ENCODE measurements at places on chromosomes 3 and 15.

- DNase-seq = no peak
These were observed 22.1 kb downstream of the CNTN3 start for GRCh38 chr3:74592359-74592758.

DNA sequence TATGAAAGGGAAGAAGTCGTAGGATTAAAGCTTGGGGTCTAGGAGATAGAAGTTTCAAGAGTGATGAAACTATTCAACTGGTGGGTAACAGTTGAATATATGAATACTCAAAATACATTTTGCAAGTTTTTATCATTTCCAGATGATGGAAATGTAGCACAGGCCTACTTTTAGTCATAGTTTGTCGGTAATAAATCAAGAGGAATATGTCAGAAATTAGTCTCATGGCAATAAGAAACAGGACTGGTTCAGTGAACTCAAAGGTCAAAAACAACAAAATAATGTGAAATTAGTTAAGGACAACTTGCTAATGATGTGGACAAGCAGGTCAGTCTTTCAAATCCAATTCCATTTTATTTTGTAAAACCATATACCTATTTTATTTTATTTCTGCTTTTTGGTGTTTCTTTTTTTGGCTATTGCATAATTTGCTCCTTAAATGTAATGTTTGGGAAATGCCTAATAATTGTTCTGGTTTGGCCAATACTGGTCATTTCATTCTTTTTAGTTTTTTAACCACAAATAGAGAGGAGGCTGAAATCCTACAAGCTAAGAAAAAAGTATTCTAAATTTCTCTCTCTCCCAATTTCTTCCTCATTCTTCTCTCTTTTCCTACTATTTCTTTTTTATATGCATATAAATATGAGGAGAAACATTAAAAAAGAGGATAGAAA is 195.2 kb upstream of the ARHGEF26 start:
- DNase-seq = no peak

GRCh38 chr3:13851997-13852637 is 27.8 kb downstream of the WNT7A start:
- DNase-seq = no peak

DNA sequence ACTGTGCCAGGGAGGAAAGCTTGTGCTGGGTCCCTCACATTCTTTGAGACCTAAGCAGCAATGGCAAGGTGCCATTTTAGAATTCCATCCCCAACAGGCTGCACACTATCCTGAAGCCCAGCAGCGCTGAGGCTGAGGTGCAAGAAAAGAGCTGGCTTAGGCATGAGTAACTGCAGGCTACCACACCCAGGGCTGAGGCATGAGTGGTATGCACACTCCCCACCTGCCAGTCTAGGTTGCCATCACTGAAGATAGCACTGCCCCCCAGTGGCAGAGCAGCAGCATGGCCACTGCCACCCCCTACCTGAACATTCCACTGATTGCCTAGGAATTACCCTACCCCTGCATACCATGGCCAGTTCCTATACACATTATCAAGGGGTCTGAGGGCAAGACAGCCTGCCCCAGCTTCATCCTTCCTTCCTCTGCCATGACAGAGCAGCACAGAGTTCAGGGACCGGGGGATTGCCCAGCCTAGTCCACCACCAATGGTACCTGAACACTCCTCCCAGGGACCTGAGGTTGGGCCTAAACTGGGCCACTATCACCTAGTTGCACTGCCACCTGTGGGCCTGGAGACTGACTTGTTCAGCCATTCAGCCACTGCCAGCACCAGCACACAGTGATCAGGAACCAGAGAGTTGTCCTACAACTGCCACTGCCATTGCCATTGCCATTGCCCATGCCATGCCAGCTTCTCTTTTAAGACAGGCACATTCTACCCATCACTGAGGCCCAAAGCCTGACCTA is 129.8 kb downstream of the SATB1 start:
- DNase-seq = peak; percentile 10

GRCh38 chr3:53154881-53155285 is 6.1 kb upstream of the PRKCD start:
- no peak for DNase-seq

DNA sequence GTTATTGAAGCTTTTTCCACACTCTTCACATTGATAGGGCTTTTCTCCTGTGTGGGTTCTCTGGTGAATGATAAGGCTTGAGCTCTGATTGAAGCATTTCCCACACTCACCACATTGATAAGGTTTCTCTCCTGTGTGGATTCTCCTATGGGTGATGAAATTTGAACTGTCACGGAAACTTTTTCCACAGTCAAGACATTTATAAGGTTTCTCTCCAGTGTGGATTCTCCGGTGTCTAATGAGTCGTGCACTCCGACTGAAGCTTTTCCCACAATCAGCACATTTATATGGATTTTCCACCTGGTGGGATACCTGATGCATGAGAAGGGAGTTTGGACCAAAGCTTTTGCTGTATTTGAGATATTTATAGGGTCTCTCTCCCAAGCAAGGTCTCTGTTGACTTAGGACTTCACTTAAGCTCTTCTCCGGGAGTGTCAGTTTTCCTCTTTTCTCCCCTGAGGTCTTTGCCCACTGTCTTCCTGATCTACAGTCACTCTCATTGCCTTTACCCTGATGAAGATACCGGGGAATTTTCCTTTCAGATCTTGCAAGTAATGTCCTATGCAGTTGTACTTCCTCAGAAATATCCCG is 9.4 kb downstream of the ZSCAN29 start:
- DNase-seq = no peak

GRCh38 chr15:95262866-95263564 is 1031.7 kb downstream of the MCTP2 start:
- no peak for DNase-seq

- no peak for DNase-seq
These were observed 56.8 kb downstream of the PXYLP1 start for GRCh38 chr3:141288336-141288990.

DNA sequence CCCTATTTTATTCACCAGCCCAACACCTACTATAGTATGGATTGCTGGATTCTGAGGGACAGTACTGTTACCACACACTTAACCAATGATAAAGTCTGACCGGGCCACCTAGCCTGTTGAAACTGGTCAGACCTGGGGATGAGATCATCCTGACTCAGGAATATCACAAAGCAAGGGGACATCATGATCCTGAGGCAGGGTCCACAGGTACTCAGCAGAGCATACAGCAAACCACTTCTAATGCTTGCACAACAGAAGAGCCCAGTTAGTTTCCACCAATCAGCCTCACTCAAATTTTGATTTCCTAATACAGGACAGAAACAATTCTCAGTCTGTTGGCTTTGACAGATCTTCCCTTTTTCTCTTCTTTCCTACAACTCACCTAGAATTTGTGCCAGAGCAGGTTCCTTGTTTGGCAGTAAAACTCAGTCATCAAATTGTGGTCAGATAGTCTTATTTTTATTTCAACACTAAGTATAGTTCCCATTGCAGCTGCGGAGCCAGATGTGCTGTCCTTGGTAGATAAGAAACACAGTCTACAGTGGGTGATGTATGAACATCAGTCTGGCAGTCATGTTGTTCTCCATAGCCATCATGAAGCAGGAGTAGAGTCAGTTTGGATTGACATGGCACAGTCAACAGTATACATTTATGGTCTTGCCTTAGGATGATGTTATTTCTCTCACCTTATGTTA is 90.1 kb upstream of the PRR23C start:
- DNase-seq = no peak

GRCh38 chr15:80401456-80401855 is 2.7 kb upstream of the ARNT2 start:
- DNase-seq = no peak

DNA sequence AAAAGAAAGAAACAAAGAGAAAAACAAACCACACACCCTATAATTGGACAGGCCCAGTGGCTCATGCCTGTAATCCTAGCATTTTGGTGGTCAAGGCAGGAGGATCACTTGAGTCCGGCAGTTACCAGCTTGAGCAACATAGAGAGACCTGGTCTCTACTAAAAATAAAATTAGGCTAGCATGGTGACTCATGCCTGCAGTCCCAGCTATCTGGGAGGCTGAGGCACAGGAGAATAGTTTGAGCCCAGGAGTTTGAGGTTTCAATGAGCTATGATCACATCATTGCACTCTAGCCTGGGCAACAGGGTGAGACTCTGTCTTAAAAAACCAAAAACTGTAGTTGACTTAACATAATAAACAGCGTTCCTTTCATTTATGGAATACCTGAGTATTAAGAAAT is 72.3 kb upstream of the ST3GAL6 start:
- DNase-seq = no peak

DNA sequence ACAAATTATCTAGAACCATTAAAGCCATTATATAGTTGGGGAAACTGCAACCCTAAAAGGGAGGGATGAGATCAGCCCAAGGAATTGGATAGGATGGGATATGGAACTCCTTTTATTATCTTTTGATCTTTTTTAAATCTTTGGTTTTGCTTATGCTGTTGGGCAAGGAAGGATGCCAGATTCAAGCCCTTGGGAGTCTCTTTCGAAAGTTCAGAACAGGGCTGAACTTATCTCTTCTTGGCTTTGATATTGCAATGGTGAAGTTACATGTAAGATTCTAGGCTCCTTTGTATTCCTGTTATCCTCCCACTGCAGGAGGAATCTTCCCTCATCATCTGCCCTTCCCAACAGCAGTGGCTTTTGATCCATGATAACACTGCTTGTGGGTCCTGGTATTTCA is 10.0 kb upstream of the SLC22A13 start:
- DNase-seq = no peak

GRCh38 chr3:38454884-38455638 is 1.4 kb downstream of the ACVR2B start:
- no peak for DNase-seq

DNA sequence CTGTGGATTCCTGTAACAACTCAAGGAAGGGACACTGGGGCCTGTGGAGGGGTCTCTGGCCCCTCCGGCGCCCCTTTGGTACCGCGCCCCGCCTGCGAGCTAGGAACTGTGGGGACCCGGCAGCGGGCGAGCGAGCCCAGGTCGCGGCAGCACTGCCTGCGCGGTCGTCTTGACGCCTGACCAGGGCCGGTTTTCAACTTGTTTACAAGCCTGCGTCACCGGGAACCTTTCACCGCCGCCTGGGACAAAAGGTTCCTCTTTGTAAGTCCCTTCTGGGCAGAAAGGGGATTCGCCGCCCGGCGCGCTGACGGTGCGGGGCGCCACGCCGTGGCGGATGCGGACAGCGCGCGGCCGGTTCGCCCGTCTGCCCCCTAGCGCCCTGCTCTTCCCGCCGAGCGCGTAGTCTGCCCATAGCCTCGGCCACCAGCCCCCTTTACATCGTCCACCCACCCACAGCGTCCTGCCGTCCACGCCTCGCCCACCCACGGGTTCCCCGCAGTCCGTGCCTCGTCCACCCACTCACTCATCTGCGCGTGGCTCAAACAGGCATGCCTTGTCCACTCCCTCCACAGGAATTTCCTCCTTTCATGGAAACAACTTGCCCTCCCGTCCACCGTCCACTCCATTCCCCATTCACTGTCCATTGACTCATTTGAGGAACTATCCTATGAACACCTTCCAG is 5.5 kb upstream of the CFAP100 start:
- peak; percentile 16 for DNase-seq

DNA sequence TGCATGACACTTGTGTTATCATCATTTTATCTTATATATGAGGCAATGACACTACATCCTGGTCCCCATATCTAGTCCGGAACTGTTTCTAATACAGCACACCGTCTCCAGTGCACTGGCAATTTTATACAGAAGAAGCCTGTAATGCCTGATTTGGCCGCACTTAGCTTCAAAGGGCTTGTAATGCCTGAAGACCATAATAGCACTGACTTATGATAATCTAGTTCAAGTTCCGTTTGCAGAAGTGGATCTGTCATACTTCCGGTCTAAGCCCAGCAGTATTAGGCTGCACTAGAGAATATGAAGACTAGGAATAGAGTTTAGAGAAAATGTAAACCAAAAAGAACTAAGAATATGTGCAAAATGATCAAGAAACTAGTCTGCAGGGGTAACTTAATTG is 1.3 kb downstream of the BNIP2 start:
- DNase-seq = peak; percentile 40

DNA sequence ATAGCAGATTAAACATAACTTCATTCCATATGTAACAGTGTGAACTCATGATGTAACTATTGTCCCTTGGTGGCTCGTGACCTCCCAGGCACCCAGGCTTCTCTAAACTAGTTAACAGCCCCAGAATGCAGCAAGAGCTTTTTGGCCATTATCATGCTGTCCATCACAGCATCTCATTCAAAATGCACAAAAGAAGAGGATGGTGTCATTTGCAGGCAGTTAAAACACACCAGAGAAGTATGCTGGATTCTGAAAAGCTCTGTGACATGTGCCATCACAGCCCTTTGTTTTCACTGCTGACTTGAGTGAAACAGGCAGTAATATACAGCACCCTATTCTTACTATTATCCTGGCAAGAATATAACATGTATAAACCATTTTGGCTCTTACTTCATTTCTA is 117.6 kb upstream of the CHMP2B start:
- no peak for DNase-seq

GRCh38 chr3:4888913-4889846 is 90.1 kb upstream of the BHLHE40 start:
- DNase-seq = peak; percentile 46

- DNase-seq = no peak
These were observed 288.0 kb downstream of the EPHA3 start for GRCh38 chr3:89395456-89395855.

DNA sequence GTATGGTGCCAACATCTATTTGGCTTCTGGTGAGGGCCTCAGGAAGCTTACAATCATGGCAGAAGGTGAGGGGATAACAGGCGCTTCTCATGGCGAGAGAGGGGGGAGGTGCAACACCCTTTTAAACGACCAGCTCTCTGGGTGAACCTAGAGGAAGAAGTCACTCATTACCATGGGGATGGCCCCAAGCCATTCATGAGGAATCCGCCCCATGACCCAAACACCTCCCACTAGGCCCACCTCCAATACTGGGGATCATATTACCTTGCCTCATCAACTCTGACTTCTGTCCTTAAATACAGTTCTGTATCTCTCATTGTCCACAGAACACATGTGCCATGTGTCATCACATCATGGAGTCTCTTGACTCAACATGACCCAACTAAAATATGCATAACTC is 37.5 kb upstream of the CLRN1 start:
- DNase-seq = no peak

DNA sequence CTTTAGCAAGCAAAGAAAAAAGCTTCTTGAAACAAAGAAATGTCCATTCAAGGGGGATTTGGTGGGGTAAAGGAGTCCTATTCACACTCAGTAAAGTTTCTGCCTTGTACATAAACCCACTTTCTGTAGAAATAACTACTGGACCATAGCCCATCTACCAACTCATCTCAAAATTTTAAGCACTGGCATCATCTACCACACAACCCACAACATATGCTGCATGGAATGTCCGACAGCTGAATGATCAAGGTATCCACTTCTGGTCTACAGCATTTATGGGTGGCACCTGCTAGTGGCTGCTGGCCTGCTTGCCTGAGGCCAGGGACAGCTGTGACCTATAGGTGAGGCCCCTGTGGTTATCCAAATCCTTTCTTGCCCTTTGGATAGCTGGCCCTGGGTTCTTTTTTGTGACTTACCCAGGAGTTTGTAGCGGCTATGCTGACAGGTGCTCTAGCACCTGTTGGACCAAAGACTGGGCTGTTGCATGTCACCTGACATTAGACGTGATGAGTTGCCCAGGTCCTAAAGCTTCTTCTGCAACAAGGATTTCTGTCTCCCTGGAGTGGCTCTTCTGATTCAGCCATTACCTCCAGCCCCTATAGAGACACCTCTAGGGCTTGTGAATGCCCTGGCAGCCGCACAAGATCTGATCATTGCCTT is 19.2 kb upstream of the MEF2A start:
- no peak for DNase-seq

GRCh38 chr3:194573680-194574437 is 59.4 kb downstream of the TMEM44 start:
- no peak for DNase-seq

GRCh38 chr15:90266061-90266431 is 574 bp downstream of the NGRN start:
- DNase-seq = no peak

GRCh38 chr3:13009132-13009945 is 63.9 kb downstream of the IQSEC1 start:
- no peak for DNase-seq
